ENCODE measurements at places on chromosomes 6 and 20.

- DNase-seq: peak; percentile 30
Measured at GRCh38 chr6:135054226-135054568, 425 bp downstream of the HBS1L start.

GRCh38 chr6:165950316-165950715, 217.3 kb downstream of the TBXT start:
- no peak for DNase-seq

DNA sequence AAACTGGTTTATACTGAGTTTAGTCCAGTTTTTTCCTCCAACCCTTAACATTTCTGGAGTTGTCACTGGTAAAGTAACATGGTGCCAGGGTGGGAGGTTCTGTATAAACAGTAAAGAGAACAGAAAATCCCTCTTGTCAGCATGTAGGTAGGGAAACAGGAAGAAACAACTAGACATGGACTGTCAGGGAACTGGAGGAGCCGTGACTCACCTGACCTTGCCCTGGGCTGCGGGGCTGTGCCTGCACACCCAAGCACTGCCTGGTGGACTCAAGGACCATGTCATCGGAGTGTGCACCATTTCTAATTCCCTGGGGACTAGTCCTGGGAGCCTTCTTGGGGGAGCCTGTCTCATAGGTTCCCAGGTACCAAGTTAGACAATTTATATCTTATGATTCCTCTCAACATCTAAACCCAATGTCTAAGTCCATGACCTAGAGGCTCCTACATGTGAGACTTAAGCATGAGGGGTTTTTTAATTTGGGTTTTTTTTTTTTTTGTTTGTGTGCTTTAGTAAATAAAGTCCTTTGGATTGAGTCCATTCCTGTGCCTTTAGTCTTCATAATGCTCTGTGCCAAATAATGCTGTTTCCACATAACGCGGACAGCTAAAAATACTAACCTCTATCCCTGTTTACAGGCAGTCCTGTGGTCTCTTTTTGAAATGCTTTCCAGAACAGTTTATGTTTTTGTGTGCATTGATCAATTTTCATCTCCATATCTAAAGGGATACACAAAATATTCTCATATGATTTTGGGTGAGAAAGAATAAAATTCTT, 136.9 kb upstream of the SUPT3H start:
- DNase-seq: no peak

DNA sequence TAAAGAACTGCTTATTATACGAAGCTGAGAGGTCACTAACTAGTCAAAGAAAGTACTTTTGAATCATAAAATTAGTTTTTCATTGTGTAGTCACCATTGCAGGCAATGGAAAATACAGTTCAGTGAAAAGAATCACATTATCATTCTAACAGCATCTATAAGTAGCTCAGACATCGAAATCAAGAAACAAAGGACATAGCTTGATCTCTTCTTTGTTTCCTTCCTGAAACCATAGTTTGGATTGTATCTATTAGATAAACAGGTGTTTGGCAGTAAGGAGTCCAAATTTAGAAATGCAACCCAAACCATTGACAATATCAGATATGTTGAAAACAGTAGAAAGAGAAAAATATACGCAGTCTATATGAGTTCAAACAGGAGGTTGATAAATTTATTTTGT, 697.3 kb downstream of the TFAP2A start:
- DNase-seq: no peak

- no peak for DNase-seq
Measured at GRCh38 chr6:139713900-139714506, 339.6 kb upstream of the CITED2 start.

GRCh38 chr20:8248051-8248450, 116.0 kb downstream of the PLCB1 start:
- DNase-seq: no peak

DNA sequence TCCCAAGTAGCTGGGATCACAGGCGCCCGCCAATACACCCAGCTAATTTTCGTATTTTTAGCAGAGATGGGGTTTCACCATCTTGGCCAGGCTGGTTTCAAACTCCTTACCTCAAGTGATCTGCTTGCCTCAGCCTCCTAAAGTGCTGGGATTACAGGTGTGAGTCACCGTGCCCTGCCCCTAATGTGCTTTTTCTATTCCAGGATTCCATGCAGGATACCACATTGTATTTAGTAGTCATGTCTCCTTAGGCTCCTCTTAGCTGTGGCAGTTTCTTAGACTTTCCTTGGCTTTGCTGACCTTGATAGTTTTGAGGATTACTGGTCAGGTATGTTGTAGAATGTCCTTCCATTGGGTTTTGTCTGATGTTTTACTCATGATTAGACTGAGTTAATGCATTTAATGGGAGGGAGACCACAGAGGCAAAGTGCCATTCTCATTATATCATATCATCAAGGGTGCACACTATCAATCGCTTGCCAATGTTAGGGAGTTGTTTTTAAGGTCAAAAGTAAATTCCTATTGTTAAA, 39.6 kb upstream of the TNFAIP3 start:
- DNase-seq: no peak

DNA sequence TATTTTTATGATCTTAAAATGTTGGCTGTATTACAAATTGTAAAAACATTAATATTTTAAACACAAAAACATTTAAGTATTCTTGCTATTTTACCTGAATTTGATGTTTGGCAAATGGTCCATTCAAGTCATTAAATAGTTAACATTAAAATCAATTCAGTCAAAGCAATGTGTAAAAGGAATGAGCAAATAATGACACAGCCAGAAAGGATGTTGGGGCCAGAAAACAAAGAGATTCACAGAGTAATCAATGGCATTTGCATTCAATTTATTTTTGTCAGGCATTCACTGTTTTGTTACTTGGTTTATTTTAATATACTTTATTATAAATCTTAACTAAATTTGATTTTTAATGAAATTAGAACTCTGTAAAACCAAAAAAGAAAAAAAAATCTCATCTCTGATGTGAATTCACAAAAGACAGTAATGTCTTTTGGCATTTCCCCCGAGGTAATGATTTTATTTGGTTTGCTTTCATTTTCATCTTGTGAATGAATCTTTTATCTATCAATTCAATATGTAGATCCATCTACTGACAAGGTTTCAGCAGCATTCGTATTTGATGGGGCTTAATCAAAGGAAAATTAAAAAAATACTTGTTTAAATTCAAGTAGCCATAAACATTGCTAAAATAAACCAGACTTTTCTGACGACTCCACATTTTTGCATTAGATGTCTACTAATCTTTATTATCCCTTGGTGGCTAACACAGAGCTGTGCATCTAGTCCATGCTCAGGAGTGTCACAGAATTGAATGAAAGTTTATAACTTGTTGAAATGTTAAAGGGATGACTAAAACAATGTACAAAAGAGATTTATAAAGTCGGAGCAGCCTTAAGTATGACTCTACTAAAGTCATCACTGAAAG, 866.7 kb upstream of the GJE1 start:
- no peak for DNase-seq

GRCh38 chr6:91142154-91142553, 555.3 kb upstream of the MAP3K7 start:
- no peak for DNase-seq

GRCh38 chr6:95431637-95432228, 145.6 kb upstream of the MANEA start:
- DNase-seq: peak; percentile 42

DNA sequence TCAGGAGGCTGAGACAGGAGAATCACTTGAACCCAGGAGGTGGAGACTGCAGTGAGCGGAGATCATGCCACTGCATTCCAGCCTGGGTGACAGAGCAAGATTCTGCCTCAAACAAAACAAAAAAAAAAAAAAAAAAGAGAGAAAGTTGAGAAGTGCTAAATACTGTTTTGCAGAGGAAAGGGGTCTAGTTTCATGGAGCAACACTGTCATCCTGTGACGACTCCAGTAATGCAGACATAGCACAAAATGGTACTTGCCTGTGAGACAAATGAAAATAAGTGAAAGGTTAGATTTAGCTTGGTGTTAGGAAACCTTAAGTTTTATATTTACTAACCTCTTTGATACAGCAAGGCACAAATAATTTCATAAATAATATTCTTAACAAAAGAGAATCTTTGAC, 29.7 kb downstream of the CEP162 start:
- no peak for DNase-seq

- no peak for DNase-seq
Measured at GRCh38 chr6:152313542-152314482, 323.4 kb downstream of the SYNE1 start.

Data from OCI-LY7 (cell line).